Hematopoietic multipotent progenitor cell (in vitro differentiated cells): ENCODE measurements at places on chromosomes 1 and 21.

DNA sequence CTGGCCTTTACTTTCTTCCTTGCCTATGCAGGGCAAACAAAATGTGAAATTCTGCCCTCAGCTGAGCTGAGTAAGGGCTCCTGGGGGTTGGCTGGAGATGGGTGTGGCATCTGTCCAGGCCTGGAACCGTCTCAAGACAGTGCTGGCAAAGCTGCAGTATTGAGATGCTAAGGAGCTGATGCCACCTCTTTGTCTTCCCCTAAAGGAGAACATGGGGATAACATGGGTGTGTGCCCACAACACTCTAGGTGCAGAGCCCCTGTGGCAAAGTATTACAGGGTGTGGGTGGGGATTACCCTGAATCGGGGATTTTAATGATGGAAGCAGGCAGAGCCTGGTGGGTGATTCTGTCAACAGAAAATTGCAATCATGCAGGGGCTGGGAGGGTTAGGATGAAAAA, 2.5 kb upstream of the ST3GAL3 start:
- no peak for DNase-seq

DNA sequence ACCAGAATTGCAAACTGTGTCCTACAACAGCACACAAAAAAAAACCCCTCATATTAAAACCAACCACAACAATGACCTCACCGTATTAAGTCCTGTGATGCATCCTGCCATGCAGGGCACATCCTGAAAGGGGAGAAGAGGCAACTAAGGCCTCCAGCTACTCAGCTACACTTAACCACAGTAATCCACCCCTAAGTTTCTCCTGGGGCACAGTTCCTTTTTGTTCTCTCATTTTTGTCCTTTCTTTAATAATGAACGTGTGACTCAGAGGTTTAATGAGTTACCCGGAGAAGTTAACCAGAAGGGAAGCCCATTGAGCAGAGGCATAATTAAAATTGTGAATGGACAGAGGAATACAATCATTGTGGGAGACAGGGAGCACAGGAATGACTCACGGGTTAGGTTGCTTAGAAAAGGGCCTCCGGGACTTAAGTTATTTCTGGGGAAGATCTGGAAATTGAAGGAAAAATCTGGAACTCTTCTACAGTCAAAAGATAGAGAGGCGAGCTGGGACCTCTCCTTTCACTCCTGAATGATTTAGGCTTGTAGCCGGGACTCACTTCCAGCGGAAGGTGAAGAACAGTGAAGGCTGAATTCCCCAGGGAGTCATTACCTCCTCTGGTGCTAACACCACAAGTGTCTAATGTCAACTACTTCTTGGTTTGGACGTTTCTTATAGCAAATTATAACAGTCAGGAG, 36.9 kb upstream of the HIVEP3 start:
- no peak for DNase-seq

DNA sequence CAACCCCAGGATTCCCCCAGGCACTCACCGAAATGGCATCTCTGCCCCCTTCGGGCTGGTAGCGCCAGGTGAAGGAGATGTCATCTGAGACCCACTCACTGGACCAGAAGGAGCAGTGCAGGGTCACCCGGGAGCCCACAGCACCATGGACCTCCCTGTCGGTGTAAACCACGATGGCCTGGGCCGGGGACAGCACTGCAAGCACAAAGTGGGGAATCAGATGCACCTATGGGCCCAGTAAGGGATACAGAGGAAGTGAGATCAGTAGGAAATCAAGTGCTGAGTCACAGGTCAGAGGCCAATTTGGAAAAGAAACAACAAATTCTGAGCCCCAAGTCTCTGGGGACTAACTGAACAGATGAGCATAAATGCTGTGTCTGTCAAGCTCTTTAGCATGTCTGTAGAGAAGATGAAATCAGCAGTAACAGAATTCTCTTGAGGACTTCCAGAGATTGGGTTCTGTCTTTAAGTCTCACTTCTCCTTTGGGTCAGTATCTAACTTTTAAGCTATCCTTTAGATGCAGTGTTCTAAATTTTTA, 2.5 kb downstream of the MPZ start:
- DNase-seq: no peak

DNA sequence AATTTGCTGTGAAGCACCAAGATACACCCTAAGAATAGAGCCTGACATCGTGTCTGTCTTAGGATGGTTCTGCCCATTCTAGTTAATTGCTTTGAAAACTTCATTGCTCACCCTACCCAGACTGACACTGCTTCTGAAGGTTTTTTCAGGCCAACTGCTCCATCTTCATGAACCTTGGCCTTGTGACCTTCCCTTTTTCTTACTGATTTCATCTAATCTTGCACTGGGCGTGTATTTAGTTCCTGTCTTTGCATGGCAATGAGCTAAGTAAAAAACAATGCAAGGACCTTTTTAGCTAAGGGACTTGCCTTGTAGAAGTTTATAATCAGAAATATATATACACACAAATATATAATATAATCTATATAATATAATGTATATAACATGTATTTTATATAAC, 108.0 kb downstream of the PBX1 start:
- DNase-seq: no peak

- DNase-seq: no peak
Measured at GRCh38 chr1:58746757-58747156, 37.1 kb downstream of the JUN start.
